ENCODE measurements at places on chromosomes 12 and 14.
A peak's percentile ranks its signal among the peaks of the same experiment; 100 is the strongest.

GRCh38 chr14:92692822-92693226, 55.6 kb downstream of the LGMN start:
- no peak for DNase-seq

GRCh38 chr14:51573607-51574006, 78.1 kb upstream of the FRMD6 start:
- DNase-seq = no peak

- DNase-seq = peak; percentile 10
These were observed 673 bp upstream of the TTC9 start for GRCh38 chr14:70640938-70641547.

DNA sequence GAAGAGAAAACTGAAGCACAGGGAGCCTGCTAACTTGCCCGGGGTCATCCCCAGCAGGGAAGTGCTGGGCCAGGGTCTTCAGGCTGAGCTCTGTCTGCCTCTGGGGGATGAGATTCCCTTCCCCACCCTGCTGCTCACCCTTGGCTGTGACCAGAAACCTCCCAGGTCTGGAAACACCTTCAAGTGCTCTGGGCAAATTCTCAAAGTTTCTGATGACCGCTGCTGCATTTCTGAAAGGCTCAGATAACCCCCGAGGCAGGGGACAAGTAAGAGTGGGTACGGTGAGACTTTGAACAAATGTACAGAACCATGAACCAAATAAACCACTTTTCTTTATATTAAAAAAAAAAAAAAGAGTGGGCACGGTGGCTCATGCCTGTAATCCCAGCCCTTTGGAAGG, 41.3 kb downstream of the LTBP2 start:
- DNase-seq = no peak

DNA sequence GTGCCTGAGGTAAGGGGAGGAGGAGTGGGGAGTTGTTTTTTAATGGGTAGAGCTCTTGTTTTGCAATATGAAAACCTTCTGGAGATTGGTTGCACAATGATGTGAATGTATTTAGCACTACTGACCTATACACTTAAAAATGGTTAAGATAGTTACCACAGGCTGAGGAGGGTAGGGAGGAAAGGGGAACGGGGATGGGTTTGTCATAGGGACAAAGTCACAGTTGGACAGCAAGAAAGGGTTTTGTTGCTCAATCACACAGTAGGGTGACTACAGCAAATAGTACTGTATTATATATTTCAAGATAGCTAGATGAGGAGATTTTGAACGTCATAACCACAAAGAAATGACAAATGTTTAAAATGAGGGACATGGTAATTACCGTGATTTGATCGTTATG, 1562.4 kb downstream of the AACS start:
- DNase-seq = no peak

GRCh38 chr12:915090-915489, 34.4 kb downstream of the RAD52 start:
- no peak for DNase-seq

DNA sequence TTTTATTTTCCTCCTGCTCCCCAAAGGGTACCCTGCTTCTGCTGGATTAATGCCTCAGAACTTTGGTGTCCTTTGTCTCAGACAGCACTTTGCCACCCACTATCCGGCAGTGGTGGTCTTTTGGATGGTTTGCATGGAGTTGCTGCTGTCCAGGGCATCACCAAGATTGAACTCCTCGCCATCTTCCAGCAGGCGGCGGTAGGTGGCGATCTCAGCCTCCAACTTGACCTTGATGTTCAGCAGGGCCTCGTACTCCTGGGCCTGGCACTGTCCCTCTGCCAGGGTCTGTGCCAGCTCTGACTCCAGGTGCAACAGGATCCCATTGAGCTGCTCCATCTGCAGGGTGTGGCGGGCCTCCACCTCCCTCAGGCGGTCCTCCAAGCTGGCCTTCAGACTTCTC, 9.4 kb upstream of the NOPCHAP1 start:
- no peak for DNase-seq

DNA sequence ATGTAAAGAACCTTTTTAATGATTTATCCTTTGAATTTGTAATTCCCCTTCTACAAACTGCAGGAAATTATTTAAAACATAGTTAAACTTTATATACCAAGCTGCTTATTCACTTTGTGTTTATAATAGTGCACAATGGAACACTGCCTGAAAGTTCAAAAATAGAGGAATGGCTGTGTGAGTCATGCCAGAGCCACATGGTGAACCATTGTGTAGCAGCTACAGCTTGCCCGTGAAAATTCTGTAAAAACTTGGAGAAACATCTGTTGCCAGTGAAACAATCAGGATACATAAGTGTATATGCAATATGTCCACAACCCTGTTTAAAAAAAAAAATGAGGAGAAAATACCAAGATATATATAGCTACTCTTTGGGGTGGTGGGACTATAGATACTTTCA, 59.5 kb downstream of the VEZT start:
- no peak for DNase-seq

DNA sequence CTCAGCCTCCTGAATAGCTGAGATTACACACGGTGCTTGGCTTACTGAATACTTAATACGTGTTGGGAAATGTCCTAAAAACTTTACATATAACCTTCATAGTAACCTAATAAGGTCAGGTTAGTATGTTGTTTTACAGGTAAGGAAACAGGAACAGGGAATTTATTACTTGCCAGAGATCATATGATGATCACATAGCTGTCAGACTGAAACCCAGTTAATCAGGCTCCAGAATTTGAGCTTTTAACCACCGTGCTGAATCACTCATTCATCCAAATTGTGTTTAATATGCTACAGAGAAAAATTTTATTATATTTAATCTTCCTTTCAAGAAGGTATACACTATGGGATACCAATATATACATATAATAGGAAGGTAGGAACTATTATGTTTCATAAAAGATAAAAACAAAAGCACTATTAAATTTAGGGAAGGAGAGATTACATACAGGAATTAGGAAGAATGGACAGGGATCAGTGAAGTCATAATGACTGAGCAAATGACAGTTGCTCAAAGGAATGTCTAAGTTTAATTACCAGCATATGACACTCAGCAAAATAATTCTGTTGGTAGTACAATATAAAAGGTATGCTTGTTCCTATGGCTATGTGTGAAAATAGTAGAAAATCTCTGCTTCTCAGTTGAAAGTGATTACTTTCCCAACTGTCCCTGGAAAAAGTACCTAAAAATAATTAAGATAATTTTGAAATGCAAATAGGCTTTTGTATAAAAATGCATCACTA, 59.3 kb downstream of the HEATR5A start:
- DNase-seq = no peak

GRCh38 chr14:92733007-92733406, 15.4 kb downstream of the LGMN start:
- no peak for DNase-seq

DNA sequence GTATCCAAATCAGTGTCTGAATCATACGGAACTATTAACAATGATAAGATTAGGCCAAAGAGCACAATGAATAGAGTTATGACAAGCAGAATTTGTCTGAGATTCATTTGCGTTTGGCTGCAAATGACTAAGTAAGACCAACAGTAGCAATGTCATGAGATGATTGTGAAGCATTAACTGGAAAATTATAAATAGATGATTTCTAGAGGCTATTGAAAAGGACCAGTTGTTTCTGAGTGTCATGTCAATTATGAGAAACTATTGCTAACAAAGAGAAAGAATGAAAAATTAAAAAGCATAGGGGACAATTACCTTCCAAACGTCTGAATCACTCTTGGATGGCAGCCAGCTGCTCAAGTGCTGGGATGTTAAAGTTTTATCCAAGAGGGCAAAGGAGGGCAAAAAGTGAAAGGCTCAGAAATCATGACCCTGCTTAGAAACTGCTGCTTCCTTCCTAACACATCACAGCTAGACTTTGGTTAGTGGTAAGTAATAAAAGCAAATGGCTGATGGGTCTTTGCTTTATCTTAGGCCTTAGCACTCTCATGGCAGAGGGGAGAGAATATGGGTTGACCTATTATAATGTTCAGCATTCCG, 89.0 kb downstream of the AKAP6 start:
- no peak for DNase-seq

GRCh38 chr12:131991816-131992430, 42.2 kb downstream of the EP400 start:
- DNase-seq = no peak

Measured in activated naive CD4-positive, alpha-beta T cell (primary cell).